Fibroblast of lung (primary cell): ENCODE measurements at places on chromosomes 5 and 9. TPM values are rescaled to one million over a fixed set of nuclear protein-coding genes. Genes with fewer than 3 reads are reported as not detected.

GRCh38 chr5:7927466-7928375, 58.8 kb downstream of the MTRR start:
- peaks cover 6% of the 10 kb centered on the region for H3K4me1 ChIP-seq
- DNase-seq = peak; percentile 39
- H3K36me3 ChIP-seq = no peaks in the 10 kb centered on the region
- H3K4me3 ChIP-seq = no peak overlapping the region

GRCh38 chr5:68565427-68565826, 349.9 kb downstream of the PIK3R1 start:
- no peak for DNase-seq
- no peaks in the 10 kb centered on the region for H3K4me1 ChIP-seq
- no peak overlapping the region for H3K4me3 ChIP-seq
- no peak overlapping the region for H3K27ac ChIP-seq
- H3K36me3 ChIP-seq = no peaks in the 10 kb centered on the region

DNA sequence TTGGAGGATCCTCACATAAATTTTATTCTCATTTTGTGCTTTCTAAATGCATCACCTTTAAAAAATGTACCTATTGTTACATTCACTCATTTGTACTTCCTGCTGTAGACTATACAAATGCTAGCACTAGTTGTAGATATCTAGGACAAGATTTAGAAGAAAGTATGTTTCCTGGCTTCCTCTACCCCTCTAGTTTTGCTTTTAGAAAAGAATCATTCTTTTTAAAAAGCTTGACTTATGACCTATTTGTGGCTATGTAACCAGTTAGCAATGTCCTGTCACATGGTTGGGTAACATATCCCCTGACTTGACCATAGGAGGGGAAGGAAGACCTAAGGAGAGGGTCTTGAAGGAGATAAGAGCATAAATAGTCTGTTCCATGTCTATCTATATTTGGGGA, 13.3 kb downstream of the CAMK4 start:
- H3K27me3 ChIP-seq = no peaks in the 10 kb centered on the region
- DNase-seq = peak; percentile 58
- no peak overlapping the region for H3K27ac ChIP-seq

DNA sequence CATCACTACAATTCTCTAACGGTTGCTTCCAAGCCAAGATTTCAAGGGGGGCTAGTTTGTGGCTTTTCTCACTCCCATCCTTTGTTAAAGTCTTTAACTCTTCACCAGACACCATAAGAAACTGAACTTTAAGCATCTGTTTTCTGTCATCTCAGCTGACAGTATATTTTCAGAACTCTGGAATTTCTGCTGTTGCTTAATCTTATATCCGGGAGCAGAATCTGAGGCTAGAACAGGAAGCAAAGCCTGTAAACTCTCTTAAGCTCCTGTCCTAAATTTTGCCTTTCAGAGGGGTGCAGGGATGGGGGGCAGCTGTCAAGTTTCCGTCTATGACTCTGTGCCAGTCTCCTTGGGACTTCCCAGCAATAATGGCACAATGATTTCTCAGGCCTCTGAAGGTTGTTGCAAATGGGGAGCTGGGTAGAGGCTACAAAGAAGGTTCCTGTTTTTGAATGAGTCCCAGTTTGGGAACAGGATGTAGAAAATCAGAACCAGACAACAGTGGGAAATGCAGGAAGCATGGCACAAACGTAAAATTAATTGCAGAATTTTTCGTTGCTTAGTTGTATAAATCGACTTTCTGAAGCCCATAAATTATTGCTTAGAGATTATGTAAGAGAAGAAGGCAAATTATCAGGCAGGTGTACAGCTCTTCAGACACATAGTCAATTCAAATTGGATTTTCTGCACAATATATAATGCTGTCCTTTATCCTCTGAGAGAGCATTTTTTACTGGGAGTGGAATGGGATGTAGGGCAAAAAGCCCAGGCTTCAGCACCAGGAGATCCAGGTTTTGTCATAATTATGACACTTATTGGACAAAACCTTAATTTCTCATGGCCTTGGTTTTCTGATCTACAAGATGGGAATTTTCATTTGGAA, 430.9 kb downstream of the DMAC1 start:
- no peaks in the 10 kb centered on the region for H3K36me3 ChIP-seq
- no peak overlapping the region for H3K4me3 ChIP-seq
- peak; percentile 18 for DNase-seq
- H3K4me1 ChIP-seq = no peaks in the 10 kb centered on the region

The SLC6A7 gene
- 0.02 TPM in 1 of 2 replicates, not detected in the other for polyA plus RNA-seq

The CBY3 gene
- polyA plus RNA-seq = not detected in 2 replicates

The REEP2 gene
- polyA plus RNA-seq = 6.1 and 17.7 TPM in 2 replicates

- H3K27ac ChIP-seq = no peak overlapping the region
- H3K4me3 ChIP-seq = no peak overlapping the region
- H3K27me3 ChIP-seq = no peaks in the 10 kb centered on the region
- no peak for DNase-seq
Measured at GRCh38 chr5:135423846-135424168, 23.3 kb downstream of the DCANP1 start.

- H3K4me3 ChIP-seq = no peak overlapping the region
- no peak overlapping the region for H3K27ac ChIP-seq
- peaks cover 11% of the 10 kb centered on the region for H3K4me1 ChIP-seq
- H3K36me3 ChIP-seq = no peaks in the 10 kb centered on the region
Measured at GRCh38 chr9:112015149-112015548, 118.5 kb downstream of the UGCG start.

The SLIT3 gene
- 1.6 and 3.3 TPM in 2 replicates for polyA plus RNA-seq

DNA sequence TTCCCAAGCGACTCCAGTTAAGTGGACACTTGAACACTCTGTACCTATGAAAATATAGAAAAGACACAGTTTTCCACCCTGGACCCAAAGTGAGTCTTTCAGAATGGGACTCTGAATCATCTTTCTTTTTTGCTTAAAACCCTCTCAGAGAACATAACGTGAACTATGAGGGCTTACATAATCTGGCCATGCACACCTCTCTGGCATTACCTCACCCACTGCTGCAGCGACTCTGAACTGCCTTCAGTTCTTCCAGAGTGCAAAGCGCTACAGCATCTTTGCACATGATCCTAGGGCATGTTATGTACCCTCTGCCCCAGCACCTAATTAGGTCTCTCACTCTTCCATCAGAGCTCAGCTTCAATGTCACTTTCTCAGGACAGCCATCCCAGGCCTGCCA, 186.2 kb downstream of the RORB start:
- H3K4me3 ChIP-seq = no peak overlapping the region
- no peaks in the 10 kb centered on the region for H3K4me1 ChIP-seq
- H3K36me3 ChIP-seq = no peaks in the 10 kb centered on the region
- DNase-seq = no peak
- no peaks in the 10 kb centered on the region for H3K27me3 ChIP-seq
- H3K27ac ChIP-seq = no peak overlapping the region

The C7 gene
- polyA plus RNA-seq = 0.36 and 1.5 TPM in 2 replicates

The APBA1 gene
- polyA plus RNA-seq = 5.0 and 7.3 TPM in 2 replicates

DNA sequence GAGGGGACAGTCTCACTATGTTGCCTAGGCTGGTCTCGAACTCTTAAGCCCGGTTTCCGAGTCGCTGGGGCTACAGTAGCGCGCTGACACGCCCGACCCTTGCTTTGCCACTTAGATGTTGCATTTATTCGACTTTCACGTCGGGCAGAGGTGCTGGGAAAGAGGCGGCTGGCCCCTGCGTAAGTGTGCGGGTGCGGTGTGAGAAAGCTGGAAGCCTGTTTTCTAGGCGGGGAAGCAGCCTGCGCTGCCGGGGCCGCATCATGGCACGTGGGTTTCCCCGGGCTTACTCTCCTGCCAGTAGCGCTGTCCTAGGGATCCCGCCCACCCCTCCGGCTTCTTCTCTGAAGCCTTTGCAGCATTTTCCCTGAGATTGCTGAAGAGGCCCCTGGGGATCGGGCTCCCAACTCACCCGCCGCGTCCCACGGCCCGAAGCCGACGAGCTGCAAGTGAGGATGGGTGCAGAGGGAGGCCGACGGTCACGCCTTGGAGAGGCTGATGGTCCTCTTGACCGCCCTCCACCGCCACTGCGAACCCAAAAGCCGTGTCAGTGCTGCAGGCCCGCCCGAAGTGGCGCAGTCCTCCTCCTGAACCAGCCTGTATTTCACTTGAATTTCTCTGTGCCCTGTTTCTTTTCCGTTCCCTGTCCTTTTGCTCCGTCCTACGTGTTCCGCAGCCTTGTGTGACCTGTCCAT, 5.8 kb upstream of the TRIM41 start:
- peak; percentile 58 for DNase-seq
- H3K27me3 ChIP-seq = no peaks in the 10 kb centered on the region
- H3K27ac ChIP-seq = no peak overlapping the region
- peak overlapping the region; percentile 23 for H3K4me3 ChIP-seq
- no peaks in the 10 kb centered on the region for H3K36me3 ChIP-seq

The ZNF366 gene
- polyA plus RNA-seq = not detected in 2 replicates

DNA sequence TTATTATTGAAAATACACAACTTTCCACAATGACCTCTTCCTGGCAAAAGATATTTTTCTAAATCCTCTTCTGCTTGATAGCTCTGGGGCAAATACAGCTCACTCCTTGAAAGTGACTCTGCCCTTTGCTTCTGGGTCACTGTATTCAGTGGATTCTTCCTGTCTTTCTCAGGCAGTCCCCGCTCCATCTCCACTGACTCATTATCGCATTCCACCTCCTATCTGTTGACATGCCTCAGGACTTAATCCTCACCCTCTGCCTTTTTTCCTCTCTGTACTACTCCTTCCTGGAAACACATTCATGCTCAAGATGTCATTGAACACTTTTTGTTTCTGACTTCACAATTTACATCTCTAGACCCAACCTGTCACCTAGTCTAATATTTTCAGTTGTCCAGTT, 8.4 kb upstream of the RGS7BP start:
- H3K4me1 ChIP-seq = no peaks in the 10 kb centered on the region
- no peak overlapping the region for H3K4me3 ChIP-seq
- no peaks in the 10 kb centered on the region for H3K36me3 ChIP-seq
- H3K27me3 ChIP-seq = no peaks in the 10 kb centered on the region
